ENCODE measurements at places on chromosomes 12 and 14. TPM values are rescaled to one million over a fixed set of nuclear protein-coding genes. Genes with fewer than 3 reads are reported as not detected.

Gene GZMH
- not detected for total RNA-seq

Gene IPO8
- total RNA-seq = 25.5 TPM

Gene GLTP
- 51.9 TPM for total RNA-seq

Gene TROAP
- 0.44 TPM for total RNA-seq

Gene MYF6
- not detected for total RNA-seq
